HEK293T (cell line): ENCODE measurements at places on chromosomes 2 and 18.

DNA sequence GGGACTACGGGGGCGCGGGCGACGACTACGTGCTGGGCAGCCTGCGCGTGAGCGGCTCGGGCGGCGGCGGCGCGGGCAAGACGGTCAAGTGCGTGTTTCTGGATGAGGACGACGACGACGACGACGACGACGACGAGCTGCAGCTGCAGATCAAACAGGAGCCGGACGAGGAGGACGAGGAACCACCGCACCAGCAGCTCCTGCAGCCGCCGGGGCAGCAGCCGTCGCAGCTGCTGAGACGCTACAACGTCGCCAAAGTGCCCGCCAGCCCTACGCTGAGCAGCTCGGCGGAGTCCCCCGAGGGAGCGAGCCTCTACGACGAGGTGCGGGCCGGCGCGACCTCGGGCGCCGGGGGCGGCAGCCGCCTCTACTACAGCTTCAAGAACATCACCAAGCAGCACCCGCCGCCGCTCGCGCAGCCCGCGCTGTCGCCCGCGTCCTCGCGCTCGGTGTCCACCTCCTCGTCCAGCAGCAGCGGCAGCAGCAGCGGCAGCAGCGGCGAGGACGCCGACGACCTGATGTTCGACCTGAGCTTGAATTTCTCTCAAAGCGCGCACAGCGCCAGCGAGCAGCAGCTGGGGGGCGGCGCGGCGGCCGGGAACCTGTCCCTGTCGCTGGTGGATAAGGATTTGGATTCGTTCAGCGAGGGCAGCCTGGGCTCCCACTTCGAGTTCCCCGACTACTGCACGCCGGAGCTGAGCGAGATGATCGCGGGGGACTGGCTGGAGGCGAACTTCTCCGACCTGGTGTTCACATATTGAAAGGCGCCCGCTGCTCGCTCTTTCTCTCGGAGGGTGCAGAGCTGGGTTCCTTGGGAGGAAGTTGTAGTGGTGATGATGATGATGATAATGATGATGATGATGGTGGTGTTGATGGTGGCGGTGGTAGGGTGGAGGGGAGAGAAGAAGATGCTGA lies 1.4 kb downstream of the SOX11 start:
- DNase-seq, result no peak

DNA sequence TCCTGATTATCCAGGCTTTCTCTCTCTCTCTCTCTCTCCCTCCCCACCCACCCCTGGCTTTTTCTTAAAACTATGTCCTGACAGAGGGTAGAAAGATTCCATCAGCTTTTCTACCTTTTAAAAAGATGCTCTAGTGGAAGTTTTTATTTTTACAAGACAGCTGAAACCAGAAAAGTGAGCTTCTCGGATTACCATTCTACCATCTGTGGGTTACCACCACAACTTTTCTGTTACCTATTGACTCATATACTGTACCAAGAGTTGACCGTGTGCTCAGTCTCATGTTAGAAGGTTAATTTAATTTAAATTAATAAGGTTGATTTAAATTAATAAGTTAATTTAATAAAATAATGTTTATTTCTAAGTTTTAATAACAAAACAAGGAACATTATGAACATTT lies 137.6 kb downstream of the UPP2 start:
- no peak for DNase-seq

DNA sequence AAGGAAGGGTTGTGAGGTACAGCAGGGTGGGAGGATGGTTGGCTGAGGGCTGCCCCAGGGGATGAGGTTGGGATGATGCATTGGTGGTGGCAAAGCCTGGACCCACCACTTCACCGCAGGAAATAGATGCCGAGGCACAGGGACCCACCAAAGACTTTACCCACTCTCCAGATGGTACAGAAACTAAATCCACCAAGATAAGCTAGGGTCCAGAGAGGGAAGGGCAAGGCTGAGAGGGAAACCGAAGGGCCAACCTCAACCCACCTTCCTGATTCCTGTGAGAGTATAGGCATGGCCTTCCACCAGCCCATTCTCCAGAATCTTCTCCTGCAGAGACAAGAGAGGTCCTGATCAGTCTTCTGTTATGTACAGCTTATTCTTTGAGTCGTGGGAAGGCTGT lies 18.1 kb downstream of the CAPN14 start:
- DNase-seq, result no peak

DNA sequence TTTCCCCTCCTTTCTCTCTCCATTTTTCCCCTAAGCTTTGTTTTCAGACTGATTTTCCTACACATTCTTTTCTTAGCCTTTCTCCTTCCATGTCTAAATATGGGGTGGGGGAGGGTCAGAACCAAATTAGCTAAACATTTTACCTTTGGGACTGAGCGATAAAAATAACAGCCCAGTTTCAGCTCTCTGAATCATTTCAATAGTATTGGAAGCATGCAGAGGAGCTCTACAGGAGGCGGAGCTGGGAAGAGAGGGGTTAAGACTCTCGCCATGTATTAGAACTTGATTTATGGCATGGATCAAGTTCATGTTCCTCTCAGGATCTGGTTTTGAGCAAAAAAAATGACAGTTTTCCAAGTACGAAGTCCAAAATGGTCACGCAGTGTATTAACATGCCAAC lies 109.1 kb downstream of the CPO start:
- no peak for DNase-seq

GRCh38 chr2:208807756-208808155 lies 401.2 kb downstream of the PTH2R start:
- no peak for DNase-seq

- no peak for DNase-seq
Measured at GRCh38 chr2:88711897-88712296, 20.4 kb downstream of the RPIA start.

DNA sequence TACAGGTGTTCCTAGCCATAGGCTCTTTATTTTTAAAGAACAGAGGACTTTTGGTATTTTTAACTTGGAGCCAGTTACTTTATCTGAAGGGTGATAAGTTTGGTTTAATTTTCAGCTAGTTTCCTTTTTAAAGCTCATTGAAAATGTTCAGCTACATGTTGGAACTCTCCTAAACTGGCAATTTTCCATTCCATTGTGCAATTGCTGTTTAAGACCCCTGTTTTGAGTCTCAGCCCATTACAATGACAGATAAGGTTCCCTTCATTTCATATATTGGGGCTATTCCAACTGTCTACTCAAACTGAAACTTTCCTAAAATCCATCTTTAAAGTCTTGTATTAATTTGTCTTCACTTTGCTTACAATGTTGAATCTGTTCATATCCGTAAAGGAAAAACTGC lies 11.6 kb downstream of the MAIP1 start:
- no peak for DNase-seq

DNA sequence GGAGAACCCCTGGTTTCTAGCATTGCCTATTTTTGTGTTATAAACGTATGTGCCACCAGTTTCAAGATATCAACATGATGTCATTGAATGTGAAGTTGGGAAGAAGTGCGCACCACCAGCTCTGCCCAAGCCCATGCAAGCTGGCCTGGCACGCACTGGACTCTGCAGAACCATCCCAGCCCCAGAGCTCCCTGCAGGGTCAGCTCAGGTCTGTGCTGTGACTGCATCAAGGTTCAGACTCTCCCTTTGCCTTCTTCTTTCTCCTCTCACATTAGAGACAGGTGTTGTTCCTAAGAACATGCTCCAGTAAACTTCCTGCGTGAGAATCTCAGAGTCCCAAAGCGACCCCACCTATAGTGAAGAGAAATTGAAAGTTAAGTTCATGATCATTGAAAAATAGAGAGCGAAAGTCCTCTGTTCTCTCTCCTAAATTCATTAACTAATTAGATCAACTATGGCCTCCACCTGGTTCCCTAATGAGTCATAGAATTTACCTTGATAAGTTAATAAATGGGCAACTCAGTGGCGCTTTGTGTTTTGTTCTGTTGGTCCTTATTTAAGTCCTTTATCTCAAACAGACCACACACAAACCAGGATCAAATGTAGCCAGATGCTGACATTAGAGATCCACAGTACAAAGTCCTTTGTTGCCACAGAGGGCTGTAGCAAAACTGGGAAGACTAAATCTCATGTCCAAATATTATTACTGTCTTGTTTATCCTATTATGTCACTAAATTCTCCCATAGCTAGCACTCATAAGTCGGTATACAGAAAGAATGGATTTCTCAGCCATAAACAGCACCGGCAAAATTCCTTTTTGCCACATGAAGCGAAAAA lies 432.3 kb downstream of the STK39 start:
- no peak for DNase-seq

DNA sequence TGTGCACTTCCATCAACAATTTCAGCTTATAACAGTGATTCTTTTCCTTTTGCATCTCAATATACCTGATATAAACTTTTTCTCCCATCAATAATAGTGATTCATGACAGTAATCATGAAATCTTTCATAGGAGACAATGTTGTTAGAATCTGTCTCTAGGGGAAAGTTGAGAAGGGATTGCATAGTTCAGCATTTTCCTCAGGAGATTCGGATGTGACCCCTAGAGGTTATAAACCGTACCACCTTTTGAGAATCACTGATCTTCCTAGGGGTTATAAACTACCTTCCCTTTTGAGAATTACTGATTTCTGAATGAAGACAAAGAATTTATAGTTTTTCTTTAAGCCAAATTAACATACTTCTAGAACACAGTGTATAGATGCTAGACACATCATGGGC lies 53.0 kb upstream of the GALNT3 start:
- DNase-seq, result peak; percentile 13

GRCh38 chr18:11851146-11851805 lies at the start of gene CHMP1B:
TSS of gene CHMP1B (plus strand) at chr18:11851413. CDS start at chr18:11851512, 99 bp downstream.
- peak; percentile 83 for DNase-seq

- no peak for DNase-seq
Measured at GRCh38 chr2:208798698-208799097, 392.1 kb downstream of the PTH2R start.

DNA sequence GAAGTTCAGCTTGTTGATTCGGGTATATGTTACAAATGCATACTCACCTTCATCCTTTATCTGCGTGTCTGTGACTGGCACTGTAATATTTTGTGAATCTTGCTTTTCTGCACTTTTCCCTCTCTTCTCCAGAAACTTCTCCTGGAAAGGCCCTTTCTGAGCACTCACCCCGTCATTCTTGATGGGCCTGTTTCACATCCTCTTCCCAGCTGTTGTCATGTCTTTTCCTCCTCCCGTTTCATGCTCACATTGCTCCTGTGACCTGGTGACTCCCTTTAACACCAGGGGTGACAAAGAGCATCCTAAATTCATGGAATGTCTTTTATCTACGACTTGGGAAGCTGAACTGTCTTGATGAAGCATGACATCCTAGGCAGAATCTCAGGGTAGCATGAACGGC lies 65.8 kb downstream of the CD8B2 start:
- no peak for DNase-seq

DNA sequence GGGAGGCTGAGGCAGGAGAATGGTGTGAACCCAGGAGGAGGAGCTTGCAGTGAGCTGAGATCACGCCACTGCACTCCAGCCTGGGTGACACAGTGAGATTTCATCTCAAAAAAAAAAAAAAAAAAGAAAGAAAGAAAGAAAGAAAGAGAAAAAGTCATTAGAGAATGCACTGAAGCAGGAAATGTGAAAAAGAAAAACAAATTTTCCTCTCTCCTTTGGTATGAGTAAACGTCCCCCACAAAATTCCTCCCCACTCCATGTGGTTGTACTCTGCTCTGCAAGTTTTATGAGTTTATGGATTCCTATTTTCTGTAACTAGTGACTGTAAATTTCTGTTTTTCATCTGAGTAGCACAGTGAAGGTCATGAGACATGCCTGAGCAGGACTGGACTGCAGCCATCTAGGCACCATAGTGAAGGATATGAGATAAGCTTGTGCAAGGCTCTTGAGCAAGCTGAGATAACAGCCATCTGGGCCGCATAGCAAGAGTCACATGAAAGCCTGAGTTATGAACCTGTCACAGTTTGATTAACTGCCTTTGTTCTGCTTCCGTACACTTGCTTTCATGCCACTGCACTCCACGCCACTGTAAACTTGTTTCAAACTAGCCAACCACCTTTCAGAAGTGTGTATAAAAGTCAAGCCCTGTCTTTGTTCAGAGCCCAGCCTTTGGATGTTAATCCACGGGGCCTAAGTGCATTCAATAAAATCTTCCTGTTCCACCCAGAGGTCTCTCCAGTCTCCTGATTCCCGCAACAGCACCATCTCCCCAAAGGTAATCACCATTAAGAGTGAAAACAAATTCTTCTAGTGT lies 50.2 kb downstream of the SKA1 start:
- DNase-seq, result no peak

DNA sequence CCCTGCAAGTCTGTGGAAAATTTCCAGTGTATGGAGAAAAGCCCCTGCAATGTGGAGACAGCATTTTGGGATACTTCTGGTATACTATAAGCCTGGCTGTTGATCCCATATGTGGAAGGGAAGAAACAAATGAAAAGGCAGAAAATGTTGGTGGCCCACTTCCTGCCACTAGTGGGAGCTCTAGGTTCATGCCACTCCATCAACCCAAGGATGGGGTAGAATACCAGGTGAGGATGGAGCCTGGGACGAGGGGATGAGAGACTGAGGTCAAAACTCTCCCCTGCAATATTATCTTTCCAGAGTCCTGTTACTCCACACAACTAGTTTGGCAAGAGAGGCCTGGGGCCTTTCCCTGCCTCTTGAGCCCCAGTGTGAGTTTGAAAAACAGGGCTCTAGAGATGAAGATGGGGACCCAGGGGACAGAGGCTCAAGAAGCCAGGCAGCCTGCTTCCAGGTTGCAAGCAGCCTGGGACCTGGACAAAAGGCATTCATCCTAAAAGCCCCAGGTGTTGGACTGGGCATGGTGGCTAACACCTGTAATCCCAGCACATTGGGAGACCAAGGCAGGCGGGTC lies 31.9 kb downstream of the BMP10 start:
- DNase-seq, result peak; percentile 27

DNA sequence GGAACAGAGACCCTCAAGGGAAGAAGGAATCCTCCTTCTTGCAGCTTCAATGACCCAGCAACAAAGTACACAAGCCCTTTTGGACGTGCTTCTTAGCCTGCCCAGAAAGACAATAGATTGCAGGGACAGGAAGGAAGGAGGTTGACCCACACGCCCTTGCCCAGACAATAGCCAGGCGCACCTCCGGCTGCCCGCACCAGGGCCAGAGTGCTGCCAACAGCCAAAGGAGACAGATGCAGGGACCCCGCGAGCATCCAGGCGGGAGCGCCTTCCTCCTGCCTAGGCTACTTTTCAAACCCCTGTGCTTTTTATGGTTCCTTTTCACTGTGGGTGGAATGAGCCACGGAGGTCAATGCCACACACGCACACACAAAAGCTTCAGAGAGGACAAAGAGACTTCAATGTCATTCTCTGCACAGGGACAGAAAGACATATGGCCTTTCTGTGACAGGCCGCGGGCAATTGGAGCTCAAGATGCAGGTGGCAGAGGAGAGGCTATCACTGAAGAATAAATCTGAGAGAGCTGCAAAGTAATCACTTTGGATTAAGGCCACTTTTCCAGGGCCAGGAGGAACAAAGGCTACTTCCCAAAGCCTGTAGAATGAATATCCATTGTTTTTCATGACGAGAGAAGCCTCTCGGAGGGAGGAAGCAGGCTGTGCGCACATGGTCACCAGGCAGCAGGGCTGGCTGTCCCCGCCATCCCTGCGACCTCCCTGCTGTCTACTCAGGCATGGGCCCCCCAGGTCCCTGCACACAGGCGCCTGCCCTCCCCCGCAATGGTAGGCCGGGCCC lies 300.6 kb downstream of the EIPR1 start:
- DNase-seq, result no peak

- DNase-seq, result no peak
Measured at GRCh38 chr2:43872151-43872550, 33.4 kb downstream of the ABCG8 start.

GRCh38 chr2:38648107-38648761 lies 17.7 kb upstream of the GALM start:
- no peak for DNase-seq

GRCh38 chr18:13513021-13513420 lies 213.3 kb downstream of the FAM210A start:
- no peak for DNase-seq
